Urinary bladder (tissue), 4 donors: ENCODE measurements at places on chromosomes 3 and 15.

DNA sequence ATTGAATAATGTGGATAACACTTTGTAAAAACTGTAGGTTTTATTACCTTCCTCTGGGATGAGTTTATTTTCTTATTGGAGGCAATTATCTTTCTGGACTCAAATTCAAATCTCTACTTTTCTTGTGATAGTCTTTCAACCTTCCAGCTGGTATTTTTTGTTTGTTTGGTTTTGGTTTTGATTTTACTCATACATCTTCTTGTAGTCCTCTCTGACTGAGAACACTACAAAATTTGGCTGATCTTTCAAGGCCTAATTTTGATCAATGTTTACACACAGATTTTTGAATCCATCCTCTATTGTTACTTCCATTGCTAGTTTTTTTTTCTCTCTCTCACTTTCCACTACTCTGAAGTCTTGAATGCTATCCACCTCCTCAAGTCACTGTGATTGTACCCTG, 303.8 kb upstream of the NECTIN3 start:
- DNase-seq: no peak

- DNase-seq: no peak
Measured at GRCh38 chr3:23749609-23750008, 56.1 kb upstream of the UBE2E1 start.

DNA sequence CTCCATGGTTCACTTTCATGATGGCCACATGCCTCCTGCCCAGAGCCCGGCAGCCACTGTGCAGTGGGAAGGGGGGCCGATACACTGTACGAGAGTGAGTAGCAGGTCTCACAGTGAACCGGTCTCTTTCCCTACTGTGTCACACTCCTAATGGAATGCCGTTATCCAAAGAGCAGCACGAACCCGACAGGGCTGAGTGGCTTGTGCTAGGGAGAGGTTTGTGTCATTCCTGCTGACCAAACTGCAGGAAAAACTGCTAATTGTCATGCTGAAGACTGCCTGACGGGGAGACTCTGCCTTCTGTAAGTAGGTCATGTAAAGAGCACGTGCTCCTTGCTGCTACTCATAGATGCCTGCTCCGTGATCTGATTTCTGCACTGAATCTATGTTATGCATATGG, 105.1 kb downstream of the ARPP21 start:
- no peak for DNase-seq

DNA sequence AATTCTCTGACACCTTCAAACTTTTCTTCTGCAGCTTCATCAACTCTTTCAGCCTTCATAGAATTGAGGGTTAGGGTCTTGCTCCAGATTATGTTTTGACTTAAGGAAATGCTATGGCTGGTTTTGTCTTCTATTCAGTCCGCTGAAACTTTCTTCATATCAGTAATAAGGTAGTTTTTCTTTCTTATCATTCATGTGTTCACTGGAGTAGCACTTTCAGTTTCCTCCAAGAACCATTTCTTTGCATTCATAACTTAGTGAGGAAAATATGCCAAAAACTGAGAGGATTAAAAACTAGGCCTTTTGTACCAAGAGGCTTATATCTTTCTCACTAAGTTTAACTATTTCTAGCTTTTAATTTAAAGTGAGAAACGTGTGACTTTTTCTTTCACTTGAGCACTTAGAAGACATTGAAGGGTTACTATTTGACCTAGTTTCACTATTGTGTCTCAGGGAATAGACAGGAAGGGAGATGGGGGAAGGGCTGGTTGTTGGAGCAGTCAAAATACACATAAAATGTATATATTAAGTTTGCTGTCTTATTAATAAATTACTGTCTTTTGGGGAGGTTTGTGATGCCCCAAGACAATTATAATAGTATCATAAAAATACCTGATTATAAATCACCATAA, 1110.1 kb downstream of the TBL1XR1 start:
- DNase-seq: no peak

DNA sequence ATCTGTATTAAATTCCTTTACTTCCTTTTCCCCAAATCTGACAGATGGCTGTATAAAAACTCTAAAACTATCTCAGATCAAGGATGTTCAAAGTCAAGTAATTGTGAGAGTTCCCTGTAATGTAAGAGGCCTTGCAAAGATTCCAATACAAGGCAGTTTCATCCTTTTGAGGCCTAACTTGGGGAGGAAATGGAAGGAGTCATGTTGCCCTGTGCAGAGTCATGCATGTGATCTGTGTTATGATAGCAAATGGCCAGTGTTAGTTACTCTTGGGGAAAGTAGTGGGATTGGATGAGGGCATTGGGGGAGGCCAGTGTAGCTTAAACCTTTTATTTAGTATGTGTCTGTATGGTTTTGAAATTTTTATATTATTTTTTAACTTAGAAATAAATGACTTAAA, 23.7 kb upstream of the FBXL22 start:
- no peak for DNase-seq

GRCh38 chr15:81534124-81534523, 160.1 kb upstream of the TMC3 start:
- no peak for DNase-seq

GRCh38 chr3:147383617-147384016, 22.7 kb downstream of the ZIC4 start:
- no peak for DNase-seq
